ENCODE measurements at places on chromosomes 4 and X.

DNA sequence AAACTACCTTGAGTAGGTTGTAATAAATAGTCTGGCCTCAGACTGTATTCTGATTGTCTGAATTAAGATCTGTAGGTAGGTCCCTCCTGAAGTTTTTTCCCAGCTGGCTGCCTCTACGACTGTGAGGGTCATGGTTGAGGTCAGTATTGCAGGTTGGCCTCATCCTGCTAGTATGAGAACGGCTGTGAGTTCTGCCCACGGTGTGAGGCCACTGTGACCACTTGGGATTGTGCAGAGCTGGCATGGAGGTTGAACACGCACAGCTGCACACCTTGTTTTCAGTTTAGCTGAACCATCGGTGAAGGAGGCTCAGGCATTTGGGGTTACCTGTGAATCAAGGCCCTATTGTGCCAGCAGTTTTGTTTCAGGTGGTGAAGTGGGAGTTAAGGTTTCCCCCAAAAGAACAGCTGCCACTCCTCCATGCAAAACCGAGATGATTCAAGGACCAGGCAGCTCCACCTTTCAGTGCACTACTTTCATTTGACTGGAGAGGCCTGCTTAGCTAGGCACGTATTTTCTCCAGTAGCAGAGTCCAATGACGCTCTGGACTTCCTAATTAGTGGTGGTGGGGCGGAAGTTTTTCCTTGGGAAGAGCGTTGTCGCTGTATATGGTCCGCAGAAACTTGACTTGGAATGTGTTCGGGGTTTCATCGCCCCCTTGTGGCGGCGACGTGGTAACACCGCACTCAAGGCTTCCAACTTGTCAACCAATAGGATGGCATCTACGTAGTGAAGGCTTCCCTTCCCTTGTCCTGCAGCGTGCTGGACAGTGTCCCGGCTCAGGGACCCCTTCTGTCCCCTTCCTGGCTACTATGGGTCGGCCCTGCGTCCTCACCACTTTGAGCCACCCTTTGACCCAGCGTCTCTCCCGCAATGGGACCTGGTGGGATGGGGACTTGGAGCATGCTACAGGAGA lies 13.8 kb downstream of the CMC4 start:
- DNase-seq = peak; percentile 79

GRCh38 chr4:90028460-90028859 lies 98.7 kb upstream of the CCSER1 start:
- DNase-seq = no peak

GRCh38 chr4:170014359-170015011 lies 11.7 kb downstream of the MFAP3L start:
- DNase-seq = no peak

GRCh38 chr4:8761824-8762205 lies 109.8 kb downstream of the HMX1 start:
- no peak for DNase-seq

DNA sequence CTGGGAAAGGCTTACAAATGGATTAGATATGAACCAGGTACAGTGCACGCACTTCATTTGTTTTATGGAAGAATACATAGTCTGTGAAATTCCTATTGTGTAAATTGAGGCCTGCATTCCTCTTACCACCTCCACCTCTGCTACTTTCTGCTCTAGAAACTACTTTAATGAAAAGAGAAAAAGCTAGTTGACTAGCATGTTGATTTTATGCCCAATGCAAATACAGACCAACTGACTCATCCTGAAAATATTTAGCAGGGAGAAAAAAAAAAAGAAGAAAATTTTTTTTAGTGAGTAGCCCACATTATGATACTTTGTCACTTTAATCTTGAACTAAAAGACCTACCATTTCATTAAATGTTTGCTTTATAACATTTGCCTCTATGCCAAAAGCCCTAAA lies 41.2 kb downstream of the DCLK2 start:
- DNase-seq = no peak

All from HEK293T (cell line).